A549 (cell line): ENCODE measurements at places on chromosomes 4 and X.

GRCh38 chr4:91846233-91846632, 457.5 kb upstream of the GRID2 start:
- DNase-seq = no peak

GRCh38 chr4:12242354-12242753, 813.7 kb upstream of the HS3ST1 start:
- DNase-seq = no peak

GRCh38 chrX:118329175-118329574, 16.7 kb upstream of the WDR44 start:
- DNase-seq = no peak

GRCh38 chr4:138870737-138871554, 144.6 kb upstream of the NOCT start:
- peak; percentile 33 for DNase-seq

- DNase-seq = no peak
These were observed 73.5 kb downstream of the PRSS12 start for GRCh38 chr4:118279328-118279727.

DNA sequence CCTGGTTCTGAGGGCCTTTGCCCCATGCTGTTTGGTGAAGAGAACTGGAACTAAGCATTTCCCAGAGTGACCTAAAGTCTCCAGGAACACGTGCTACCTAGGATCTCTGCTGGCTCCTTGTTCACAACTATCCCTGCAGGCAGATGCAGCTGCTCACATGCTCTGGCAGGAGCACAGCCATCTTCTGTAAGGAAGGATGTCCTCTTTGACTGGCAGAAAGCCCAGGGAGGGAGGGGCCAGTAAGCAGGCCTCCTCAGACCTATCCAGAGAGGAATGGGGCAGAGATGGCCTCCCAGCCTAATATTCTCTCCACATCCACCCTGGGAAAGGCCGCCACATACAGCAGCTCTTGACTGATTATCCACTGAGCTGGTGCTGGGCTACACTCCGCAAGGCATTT, 142.8 kb upstream of the EOLA2 start:
- no peak for DNase-seq

- DNase-seq = no peak
These were observed 18.7 kb downstream of the KDM6A start for GRCh38 chrX:44891642-44892041.

GRCh38 chr4:147909225-147909624, 177.3 kb downstream of the ARHGAP10 start:
- no peak for DNase-seq

DNA sequence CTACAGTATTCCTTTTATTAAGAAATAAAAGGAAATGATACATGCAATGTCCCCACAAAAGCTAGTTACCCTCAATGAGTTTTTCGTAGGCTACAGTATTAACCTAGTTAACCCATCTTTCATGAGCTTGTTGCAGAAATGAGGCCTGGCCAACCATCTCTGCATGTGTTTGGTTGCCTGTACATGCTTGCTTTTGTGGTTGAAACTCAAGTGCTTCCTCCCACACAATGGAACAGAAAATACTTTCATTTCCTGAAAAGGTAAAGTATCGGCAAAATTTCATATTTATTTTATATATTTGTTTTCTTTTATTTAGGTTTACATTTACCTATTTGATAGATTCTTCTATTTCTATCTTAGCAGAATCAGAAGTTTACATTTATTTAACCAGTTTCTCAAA, 214.6 kb upstream of the FAM241A start:
- DNase-seq = no peak

- DNase-seq = no peak
These were observed 2060.4 kb downstream of the ARAP2 start for GRCh38 chr4:34183926-34184325.

GRCh38 chrX:57380026-57380796, 93.7 kb downstream of the FAAH2 start:
- DNase-seq = no peak

DNA sequence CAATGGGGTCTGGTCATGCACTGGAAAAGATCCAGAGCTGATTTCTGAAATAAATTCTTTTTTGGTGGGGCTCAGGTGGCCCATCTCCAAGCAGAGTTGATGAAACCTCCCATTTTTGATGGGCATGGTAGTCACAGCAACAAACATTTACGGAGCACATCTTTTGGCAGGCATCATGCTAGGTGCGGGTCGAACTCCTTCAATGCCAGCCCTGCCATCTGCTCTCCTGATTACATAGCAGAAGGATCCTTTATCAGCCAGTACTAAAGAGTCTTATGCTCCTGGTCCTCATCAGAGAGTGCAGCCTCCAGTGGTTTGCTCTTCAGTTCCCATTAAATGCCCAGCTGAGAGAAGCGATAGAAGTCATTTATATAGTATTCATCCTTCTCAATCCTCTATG, 121.7 kb downstream of the GRXCR1 start:
- no peak for DNase-seq

DNA sequence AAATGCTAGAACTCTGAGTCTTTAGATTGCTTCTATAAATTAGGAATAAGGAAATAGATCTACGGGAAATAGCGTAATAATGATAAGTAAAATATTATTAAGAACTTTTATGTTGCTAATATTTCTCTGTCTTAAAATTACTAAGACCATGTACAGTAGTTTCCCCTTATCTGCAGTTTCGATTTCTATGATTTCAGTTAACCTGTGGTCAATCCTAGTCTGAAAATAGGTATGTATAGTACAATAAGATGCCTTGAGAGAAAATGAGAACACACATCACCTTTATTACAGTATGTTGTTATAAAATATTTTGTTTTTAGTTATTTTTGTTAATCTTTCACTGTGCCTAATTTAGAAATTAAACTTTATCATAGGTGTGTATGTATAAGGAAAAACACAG, 92.6 kb downstream of the CCSER1 start:
- DNase-seq = no peak

DNA sequence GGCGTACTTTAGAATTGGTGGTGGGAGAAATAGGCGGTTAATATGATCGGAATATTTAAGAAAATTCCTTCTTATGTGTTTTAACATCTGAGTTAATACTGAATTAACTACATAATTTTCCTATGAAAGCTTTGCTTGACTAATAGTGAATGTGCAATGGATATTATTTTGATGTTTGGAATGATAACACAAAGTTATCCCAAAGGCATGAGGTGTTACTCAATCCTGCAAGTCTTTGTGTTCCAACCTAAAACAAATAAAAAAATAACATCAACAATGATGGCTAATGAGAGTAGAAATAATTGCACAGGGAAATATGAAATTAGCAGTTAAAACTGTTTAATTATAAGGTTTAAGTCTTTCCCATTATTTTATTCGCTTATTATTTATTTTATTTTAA, 183.6 kb upstream of the ARSJ start:
- DNase-seq = no peak

- DNase-seq = no peak
These were observed 320.4 kb upstream of the SLC7A11 start for GRCh38 chr4:138562544-138562991.
